ENCODE measurements at places on chromosomes 11 and 22.

DNA sequence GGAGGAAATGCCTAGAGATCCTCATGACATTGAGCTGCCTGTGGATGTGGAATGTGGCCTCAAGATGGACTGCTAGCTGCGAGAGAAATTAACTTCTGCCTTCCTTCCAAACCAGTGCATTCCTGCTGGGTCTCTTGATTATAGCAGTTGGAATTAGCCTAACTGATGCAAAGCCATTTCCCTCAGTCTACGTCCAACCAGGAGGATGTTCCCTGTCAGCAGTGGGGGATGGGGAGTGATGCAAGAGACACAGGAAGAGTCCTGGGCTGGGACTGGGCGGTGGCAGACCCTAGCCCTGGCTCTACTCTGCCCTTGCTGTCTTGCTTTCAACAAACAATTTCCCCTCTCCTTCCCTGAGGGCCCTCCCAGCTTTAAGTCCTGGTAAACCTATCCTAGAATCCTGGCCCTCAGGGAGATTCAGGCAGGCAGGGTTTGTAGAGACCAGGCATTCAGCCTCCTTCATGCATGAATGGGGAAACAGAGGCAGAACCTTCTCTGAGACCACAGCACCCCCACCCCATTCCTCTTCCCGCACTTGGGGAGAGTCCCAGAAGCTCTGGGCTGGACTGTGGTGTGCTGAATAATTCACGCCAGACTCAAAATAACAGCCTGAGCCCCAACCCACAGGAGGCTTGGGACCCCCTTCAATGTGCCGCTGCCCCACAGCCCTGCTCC lies 17.0 kb downstream of the C11orf96 start:
- no peak for DNase-seq

- no peak for DNase-seq
These were observed 1.0 kb upstream of the TMEM86A start for GRCh38 chr11:18697576-18697975.

DNA sequence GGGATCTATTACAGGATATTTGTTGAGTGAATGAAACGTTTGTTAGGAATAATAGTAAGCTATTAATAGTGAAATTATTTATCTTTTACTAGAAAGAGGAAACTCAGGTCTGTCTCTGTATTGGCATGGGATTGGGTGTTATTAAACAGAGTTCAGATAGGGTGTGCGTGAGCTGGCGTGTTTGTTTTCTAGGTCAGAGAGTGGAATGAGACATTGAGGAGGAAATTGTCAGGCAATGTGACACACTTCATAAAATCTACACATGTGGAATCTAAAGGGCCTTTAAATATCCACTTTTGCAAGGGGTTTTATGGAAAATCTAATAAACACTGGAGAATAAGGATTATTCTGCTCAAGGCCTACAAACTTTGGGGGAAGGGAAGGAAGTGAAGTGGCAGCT lies 552.9 kb downstream of the NTM start:
- DNase-seq: no peak

- no peak for DNase-seq
These were observed 687.8 kb downstream of the FAM181B start for GRCh38 chr11:82045748-82046457.

- no peak for DNase-seq
These were observed 512.3 kb upstream of the RAG2 start for GRCh38 chr11:37110385-37110784.

DNA sequence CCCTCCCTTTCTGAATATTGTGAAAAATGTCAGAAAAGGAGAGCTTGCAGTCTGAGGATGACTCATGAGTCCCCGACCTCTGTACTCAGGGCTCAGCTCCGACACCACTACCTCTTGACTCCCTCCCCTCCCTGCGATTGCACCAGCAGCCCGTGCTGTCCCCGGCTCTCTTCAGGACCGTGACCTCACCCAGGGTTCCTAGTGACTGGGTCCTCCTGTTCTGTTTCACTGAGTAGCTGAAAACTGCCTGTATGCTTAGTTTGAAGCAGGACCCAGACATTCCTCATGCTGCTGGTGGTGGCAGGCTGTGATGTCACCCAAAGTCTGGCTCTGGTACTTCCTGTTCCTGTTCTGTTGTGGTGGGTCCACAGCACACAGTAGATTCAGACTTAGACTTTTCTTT lies 11.7 kb downstream of the PHRF1 start:
- no peak for DNase-seq

- DNase-seq: no peak
These were observed 29.4 kb upstream of the CTSD start for GRCh38 chr11:1793081-1793480.

DNA sequence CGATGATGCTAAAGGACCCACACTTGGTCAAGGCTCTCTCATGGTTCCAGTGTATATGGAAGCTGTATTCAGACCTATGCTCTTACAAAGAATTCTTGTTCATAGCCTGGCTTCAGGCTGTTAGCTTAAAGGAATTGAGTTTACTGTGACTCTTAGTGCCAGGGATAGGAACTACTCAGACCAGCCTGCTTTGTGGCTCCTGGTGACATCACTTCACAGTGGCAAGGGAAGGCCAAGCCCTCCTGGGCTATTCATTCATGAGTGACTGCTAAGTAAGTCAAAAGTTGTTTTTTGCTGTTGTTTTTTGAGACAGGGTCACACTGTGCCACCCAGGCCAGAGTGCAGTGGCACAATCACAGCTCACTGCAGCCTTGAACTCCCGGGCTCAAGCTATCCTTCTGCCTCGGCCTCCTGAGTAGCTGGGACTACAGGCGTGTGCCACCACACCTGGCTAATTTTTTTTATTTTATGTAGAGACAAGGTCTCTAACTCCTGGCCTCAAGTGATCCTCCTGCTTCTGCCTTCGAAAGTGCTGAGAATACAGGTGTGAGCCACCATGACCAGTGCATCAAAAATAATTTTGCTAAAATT lies 9.6 kb downstream of the ART5 start:
- no peak for DNase-seq

DNA sequence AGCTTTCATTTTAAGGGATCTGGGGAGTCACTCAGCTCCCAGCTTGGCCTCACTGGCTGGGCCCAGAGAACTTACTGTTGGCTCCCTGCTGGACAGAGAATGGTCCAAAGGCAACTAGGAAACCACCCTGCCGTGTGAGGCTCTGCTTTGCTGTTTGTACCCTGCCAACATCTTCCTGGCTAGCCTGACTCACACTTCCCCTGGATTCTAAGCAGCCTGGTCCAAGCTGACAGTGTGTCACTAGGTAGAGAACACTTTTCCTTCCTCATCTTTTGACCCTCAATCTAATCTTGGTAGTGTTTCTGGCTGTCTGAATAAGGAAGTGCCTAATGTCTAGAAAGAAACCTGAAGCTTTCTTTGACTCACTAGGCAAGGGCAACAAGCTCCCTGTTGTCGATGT lies 76.7 kb downstream of the FAR1 start:
- DNase-seq: no peak

- no peak for DNase-seq
These were observed 18.9 kb upstream of the CABP2 start for GRCh38 chr11:67542169-67542568.

GRCh38 chr22:30697975-30698374 lies 3.3 kb downstream of the OSBP2 start:
- DNase-seq: no peak

GRCh38 chr11:79229047-79229446 lies 211.8 kb downstream of the TENM4 start:
- DNase-seq: no peak

- no peak for DNase-seq
These were observed 98.5 kb upstream of the CSNK2A3 start for GRCh38 chr11:11451501-11452005.

GRCh38 chr22:40676644-40677043 lies 2.6 kb upstream of the MCHR1 start:
- DNase-seq: no peak

- DNase-seq: no peak
These were observed 21.2 kb downstream of the MCM5 start for GRCh38 chr22:35421121-35421520.

- DNase-seq: no peak
These were observed 27.2 kb downstream of the GNB1L start for GRCh38 chr22:19827341-19828034.

DNA sequence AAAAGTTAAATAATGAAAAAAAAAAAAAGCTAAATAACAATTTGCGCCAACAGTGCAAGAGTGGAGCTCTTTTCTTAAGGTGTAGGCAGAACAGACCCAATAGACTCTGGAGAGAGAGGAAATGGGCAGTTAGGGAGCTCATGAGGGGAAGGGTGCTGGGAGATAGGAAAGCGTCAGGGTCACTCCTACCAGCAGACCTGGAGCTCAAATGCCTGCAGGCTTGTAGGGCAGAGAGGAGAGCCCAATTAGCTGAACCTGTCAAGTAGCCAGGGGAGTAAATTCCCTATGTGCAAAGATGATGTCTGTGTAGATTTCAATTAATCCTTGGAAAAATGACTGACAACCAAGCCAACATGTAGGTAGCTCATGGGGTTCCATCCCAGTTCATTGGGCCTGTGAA lies 73.0 kb downstream of the RAB30 start:
- DNase-seq: no peak

- DNase-seq: peak; percentile 56
These were observed 98.4 kb downstream of the VPREB1 start for GRCh38 chr22:22342697-22343580.

DNA sequence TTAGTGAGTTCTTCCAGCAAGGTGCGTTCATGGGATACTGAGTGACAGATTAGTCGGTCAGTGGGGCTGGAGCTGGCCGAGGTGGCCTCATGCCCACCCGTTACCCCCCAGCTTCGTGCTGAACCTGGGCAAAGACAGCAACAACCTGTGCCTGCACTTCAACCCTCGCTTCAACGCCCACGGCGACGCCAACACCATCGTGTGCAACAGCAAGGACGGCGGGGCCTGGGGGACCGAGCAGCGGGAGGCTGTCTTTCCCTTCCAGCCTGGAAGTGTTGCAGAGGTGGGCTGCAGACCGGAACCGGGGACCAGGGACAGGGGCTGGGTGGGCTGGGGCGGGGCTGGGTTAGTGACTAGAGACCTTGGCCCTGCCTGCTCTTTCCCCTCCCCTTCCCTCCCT lies 2.9 kb downstream of the LGALS1 start:
- DNase-seq: no peak

GRCh38 chr11:17294033-17294432 lies 17.5 kb downstream of the NUCB2 start:
- no peak for DNase-seq

DNA sequence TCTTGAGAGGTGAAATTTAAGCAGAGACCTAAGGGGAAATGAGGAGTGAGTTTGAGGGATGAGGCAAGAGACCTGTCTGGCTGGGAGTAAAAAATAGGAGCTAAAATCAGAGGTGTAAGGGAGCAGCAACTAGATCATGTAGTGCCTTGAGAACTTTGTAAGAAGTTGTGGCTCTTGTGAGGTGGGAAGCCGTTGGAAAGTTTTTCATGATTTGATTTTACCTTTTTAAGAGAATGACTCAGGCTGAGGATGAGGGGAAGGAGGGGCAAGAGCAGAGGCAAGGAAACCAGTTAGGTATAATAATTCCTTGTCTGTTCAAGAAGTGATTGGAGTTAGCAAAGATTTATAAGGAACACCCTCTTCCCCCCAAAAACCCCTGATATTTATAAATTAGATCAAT lies 25.8 kb downstream of the QSER1 start:
- no peak for DNase-seq

DNA sequence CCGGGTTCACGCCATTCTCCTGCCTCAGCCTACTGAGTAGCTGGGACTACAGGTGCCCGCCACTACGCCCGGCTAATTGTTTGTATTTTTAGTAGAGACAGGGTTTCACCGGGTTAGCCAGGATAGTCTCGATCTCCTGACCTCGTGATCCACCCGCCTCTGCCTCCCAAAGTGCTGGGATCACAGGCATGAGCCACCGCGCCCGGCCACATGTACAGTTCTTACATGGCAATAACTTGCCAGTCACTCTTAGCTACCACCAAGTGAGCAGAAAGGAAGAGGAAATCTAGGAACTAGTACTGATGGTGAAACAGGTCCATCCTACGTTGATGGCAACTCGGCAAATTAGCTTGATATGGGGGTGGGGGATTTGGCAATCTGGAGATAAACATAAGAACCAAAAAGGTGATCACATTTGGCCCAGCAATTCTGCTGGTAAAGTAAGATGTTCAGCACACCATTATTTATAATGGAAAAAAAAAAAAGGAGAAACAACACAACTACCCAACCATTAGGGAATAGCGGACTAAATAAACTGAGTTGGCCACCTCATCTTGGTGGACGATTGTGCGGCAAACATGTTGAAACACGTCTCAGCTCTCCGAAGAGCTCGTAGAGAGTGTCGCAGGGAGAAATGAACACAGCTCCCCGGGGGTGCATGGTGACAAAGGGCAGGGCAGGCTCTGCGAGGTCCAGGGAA lies 5.3 kb downstream of the NLRP6 start:
- no peak for DNase-seq

DNA sequence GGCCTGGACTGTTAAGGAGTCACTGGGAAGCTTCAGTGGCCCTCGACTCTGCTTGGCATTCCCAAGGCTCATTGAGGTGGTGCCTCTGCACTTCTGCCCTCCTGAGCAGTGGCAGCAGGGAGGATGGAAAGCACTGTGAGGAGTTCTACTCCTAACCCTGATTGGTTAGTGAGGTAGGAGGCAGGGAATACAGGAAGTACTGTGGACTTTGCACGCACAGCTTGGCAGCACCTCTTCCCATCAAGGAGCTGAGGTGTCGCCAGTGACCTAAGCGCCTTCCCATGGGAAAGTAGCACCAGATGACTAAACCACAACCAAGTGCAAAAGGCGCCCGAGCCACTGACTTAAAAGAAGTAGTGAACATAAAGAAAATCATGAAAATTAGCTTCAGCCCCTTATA lies 152.5 kb upstream of the CADM1 start:
- no peak for DNase-seq

DNA sequence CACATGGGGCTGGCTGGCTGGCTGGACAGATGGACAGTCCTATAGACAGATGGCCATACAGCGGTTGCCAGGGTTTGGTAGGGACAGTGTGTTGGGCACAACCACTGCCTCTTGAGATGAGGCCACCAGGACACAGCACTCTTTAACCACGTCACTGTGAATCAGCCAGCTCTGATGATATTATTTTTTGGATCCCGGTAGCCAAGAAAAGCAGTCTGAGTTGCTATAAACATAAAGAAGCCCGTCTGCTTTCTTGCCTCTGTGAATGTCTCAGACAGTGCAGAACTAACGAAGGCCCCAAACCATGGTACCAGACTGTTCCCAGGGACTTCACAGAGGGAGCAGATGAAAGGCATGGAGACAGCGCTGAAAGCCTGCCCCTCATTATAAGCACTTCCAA lies 115.9 kb upstream of the CSNK2A3 start:
- no peak for DNase-seq

DNA sequence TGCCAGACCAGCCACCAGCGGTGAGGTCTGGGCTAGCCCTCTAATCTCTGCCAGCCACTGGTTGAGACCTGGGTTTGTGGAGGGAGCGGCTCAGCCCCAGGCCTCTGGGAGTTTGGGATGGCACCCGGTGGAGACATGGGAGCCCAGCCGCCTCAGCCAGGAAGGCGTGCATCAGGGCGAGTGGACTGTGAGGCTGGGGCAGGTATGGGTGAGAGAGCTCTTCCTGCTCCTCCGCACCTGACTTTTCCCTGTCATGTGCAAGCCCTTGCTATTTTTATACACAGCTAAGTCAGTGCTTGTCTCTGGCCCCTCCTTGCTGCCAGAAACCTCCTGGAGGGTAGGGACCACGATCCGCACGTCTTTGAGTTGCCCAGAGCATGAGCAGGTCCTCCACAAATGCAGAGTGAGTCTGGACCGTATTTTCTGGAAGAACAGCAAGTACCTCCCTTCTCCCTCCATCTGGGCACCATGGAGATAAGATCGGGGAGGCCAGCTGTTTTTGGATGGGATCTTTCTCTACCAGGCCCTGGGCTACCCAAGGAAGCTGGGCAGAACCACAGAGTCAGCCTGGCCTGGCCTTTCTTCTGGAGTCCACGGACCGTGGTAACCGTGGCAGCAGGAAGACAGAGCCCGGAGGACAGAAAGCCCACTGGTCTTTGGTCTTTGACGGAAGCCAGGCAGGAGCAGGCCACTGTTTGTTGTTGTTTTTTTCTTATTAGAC lies 53.3 kb downstream of the IGLL1 start:
- DNase-seq: no peak
